RWPE2 (cell line): ENCODE measurements at places on chromosomes 16 and 17.

GRCh38 chr17:40268141-40268712, 19.5 kb upstream of the CDC6 start:
- DNase-seq, result no peak

DNA sequence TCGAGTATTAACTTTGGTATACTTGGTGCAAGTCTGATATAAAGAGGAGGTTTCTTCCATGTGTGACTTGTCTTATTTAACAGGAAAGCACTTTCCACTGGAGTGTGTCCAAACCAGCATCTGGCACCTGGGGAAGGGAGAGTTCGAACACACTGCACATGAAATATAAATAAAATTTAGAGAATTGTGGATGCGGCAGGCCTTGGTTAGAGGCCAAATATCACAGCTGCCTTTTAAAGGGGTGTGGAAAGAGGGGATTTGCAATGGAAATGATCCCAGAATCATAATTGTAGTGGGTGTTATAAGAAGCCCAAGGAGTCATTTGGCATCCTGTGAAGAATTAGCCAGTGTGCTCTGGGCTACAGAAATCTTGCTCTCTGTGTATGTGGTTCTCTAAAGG, 4.3 kb upstream of the NXN start:
- DNase-seq, result no peak

DNA sequence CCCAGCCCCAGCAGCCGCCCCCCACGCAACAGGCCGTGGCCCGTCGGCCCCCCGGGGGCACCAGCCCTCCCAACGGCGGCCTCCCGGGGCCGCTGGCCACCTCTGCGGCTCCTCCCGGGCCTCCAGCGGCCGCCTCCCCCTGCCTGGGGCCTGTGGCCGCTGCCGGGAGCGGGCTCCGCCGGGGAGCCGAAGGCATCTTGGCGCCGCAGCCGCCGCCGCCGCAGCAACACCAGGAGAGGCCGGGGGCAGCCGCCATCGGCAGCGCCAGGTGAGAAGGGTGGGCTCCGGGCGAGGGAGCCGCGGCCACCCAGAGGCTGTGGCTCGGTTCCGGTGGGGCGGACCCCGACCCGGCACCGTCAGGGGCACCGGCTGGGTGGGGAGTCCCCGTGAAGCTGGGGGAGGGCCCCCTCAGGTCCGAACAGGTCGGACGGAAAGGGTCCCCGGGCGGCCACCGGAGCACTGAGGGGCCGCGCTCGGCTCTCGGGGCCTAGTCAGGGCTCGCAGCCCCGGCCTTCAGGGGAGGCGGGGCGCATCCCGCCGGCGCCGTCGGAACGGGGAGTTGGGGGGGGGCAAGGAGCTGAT, 583 bp downstream of the ATXN2L start:
- no peak for DNase-seq

GRCh38 chr17:6347776-6348175, 87.1 kb downstream of the AIPL1 start:
- no peak for DNase-seq

DNA sequence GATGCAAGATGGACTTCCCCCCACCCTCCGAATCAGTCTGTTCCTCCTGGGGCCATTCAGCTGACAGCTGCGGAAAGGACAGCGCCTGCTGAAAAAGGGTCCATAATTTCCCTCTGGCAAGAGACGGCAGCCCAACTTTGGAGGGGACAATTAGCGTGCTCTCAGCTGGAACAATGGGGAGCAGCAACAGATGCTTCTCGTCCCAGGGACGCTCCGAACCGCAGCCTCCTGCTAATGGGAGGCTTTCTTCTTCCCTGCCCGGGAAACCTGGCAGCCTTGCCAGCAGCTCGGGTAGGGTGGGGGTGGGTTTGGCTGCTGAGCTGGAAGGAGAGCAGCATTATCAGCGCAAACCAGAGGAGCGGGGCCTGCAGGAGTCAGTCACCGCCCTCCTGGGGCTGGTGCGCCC, 500.0 kb upstream of the SALL1 start:
- DNase-seq, result no peak

GRCh38 chr17:10211666-10212065, 13.3 kb upstream of the GAS7 start:
- DNase-seq, result no peak

DNA sequence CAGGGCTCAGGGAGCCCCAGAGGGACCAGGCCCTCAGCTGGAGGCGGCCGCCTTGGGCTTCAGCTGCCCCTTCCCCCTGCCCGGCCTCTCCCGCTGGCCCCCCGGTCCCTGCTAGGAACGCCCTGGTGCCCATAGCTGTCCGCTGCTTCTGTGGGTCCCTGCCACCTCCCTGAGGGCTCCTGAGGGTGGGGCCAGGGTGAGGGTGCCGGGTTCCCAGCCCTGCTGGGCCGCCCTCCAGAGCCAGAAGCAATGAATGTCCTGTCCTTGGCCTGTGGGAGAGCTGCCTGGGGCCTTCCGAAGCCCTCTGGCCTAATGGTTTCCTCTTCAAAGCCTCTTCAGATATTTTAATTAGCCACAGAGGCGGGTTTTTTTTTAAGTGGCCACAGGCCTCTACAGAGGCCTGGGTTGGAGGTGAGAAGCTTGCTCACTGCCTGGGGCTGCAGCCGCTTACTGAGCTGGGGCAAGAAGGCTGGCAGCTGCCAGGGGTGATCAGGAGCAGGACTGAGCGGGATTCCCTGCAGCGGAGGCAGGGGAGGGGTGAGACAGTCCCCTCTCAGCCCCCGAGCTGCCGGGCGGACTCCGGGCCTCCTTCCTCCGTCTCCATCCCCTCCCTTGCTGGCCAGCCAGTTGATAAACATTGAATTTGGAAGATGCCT, 9.9 kb downstream of the CENPX start:
- DNase-seq, result no peak

GRCh38 chr17:4892499-4893221, 6.7 kb upstream of the C17orf107 start:
- no peak for DNase-seq

DNA sequence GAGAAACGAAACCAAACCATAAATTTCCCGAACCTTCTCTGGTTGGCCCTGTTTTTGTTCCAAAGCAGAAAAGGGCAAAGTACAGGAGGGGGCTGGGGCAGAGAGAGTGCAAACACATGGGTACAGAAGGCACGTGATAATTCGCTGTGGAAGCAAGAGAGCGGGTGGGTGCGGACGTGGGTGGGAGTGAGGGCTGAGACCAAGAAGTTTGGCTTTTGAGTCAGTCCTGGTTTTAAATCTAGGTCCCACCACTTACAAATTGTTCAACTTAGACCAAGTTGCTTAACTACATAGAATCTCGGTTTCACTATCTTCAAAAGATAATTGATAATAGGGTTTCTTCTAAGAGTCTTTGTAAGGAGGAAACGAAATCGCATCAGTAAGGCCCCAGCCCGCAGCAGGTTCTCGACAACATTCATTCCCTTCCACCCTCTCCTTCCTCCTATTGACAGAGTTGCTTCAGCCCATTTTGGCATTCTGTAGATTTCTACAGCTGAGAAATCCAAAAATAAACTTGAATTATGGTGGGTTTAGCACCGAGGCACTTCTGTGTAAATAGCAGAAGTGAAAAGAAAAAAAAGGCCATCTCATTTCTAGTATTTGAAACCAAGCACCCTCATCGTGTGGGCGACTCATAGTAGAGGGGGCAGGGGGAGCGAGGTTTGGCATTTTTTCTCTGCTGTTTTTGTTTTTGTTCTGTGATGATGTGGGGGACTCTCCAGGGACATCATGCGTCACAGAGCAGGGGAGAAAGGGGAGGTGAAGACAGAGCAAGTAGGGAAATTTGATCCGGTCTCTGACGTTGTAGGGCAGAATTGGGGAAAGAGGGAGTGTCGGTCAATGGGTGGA, 33.6 kb upstream of the CCR7 start:
- DNase-seq, result no peak

DNA sequence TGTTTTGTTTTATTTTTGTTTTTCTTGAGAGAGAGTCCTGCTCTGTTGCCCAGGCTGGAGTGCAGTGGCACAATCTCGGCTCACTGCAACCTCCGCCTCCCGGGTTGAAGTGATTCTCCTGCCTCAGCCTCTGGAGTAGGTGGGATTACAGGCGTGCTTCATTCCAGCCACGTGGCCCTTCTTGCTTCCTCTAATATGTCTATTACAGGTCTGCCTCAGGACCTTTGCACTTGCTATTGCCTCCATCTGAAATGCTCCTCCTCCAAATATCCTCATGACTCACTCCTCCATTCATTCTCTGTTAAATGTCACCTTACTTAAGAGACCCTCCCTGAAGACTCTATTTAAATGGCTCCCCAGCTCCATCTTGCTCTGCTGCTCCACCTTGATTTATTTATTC, 39.0 kb downstream of the LYRM9 start:
- DNase-seq, result no peak

- no peak for DNase-seq
These were observed 6.2 kb downstream of the ZNF276 start for GRCh38 chr16:89727406-89728120.

GRCh38 chr17:71111460-71111859, 942.1 kb downstream of the KCNJ2 start:
- no peak for DNase-seq

GRCh38 chr17:27968206-27968732, 74.2 kb upstream of the NLK start:
- DNase-seq, result no peak

GRCh38 chr16:78298986-78299385, 199.5 kb downstream of the WWOX start:
- no peak for DNase-seq

DNA sequence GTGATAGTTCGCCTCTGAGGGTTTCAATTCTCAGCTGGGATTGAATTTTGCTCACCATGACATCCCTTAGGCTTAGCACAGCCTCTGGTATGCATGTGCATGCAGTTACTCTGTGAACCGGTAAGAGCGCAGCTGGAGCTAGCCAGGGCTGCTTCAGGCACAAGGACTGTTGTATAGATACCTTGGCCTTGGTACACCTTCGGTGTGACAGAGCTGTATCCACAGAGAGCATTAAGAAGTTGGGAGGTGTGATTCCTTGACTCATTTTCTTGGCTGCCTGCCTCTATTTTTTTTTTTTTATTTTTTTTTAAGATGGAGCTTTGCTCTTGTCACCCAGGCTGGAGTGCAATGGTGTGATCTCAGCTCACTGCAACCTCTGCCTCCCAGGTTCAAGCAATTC, 2.2 kb upstream of the NUTF2 start:
- DNase-seq, result no peak

DNA sequence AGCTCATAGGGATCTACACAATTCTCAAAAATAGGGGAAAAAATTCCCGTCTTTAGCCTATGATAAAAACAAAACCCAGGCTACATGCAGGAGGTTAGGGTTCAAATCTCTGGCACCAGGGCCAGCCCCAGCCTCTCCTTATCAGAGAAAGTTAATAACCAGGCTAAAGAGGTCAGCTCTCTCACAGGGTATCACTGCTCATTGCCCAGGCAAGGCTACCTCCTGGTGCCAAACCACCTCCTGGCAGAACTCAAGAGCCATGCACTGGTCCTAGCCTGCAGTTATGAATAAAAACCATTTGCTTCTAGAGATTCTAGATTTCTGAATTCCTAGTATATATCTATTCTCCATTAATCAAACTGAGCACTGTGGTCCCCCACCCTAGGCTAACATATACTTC, 65.8 kb downstream of the CREBBP start:
- no peak for DNase-seq

DNA sequence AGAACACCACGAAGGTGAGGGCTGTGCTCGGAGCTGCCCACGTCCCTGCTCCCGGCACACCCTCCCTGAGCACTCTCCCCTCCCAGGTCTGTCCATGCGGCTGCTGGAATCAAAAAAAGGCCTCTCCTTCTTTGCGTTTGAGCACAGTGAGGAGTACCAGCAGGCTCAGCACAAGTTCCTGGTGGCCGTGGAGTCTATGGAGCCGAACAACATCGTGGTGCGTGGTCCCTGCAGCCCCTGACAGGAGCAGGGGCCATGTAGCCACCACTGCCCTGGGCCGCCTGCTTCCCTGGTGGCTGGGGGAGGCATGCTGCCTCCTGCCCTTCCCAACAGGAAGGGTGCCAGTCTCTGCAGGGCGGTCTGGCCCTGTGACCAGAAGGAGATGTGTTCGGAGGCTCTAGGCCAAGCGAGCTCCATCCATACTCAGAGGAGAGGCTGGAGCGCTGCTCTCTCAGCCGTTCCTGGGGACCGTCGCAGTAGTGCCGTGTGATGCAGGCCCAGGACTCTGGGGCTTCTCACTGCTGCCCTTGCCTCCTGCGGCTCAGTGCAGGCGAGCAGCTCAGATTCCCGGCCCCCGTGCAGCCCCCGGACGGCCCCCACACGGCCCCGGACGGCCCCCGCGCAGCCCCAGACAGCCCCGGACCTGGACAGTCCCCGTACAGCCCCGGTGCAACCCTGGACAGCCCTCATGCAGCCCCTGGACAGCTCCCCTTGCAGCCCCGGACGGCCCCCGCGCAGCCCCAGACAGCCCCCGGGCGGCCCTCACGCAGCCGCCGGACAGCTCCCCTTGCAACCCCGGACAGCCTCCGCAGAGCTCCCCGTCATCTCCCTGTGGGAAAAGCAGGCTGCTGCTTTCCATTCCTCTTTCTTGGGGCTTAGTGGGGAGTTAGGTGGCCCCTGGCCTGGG, 20.5 kb downstream of the TCF25 start:
- no peak for DNase-seq

- DNase-seq, result no peak
These were observed 8.8 kb downstream of the JUP start for GRCh38 chr17:41777574-41778188.

DNA sequence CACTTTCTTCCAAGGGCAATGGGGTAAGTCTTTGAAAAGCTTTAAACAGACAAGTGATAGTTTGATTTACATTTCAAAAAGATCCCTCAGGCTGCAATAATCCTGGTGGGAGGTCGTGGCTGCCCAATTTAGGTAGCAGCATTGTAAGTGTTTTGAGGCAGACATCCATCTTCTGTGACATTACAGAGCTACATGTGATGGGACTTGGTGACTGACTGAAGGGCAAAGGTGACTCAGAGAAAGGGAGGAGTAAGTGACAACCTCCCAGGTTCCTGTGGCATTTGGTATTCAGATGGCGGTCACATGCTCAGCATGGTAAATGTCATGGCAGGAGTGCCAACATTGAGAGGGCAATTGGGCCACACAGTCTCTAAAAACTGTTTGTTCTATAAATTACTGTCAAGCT, 26.5 kb downstream of the STAT3 start:
- DNase-seq, result no peak

DNA sequence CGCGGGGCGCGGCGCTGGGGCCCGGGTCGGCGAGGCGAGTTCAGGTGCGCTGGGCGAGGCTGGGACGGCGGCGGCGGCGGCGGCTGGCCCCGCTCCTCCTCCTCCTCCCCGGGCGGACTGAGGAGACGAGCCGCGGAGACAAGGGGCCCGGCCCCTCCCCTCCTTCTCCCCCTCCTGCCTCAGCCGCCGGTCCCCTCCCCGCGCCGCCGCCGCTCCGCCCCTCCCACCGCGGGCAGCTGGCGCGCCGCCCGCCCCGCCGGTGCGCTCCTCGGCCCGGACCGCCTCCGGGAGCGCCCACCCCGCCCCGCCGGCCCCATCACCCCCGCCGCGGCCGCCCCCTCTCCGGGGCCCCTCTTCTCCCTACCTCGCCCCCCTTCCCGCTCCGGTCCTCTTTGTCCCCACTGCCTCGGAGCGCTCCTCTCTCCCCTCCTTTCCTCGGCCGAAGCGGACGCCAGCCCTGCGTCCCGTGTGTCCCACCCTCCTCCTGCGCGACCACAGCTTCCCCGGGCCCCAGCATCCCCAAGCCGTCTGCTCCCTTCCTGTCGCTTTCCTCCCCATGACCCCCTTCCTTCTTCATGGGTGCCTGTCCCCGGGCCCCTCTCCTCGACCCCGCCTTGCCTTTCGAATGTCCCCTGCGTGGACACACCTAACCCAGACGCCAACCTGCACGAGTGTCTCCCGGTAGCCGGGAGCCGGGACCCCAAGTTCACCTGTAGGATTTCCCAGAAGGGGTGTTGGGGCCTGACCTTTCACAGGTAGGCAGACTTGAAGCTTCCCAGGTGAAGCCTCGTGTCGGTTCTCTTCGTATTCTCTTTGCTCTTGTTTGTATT, at the start of gene TOX3:
TSS of gene TOX3 (minus strand) at position 140 of the 830 bp plus-strand sequence. CDS start 420 bp downstream, outside the sequence.
- DNase-seq, result no peak
